ENCODE measurements at places on chromosomes 3 and 15. TPM values are rescaled to one million over a fixed set of nuclear protein-coding genes. Genes with fewer than 3 reads are reported as not detected.

DNA sequence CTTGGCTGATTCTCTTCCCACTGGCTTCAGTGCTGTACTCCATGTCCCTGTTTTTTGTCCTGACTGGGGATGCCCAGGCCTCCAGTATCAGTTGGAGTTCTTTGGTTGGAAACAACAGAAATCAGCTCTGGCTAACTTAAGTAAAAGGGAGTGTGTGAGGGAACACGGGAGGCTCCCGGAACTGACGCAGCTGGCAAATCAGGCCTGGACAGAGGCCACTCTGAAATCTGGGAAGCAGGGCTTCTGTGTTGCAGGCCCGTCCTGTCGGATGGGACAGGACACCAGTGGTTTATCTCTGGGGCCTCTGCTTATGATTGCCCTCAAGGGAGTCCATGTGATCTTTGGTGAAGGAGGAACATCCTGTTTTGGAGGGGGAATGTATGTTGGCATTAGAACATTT lies 124.3 kb downstream of the CHCHD6 start:
- no peak overlapping the region for H3K27ac ChIP-seq
- no peaks in the 10 kb centered on the region for H3K4me1 ChIP-seq
- H3K4me3 ChIP-seq: no peak overlapping the region
- H3K27me3 ChIP-seq: no peaks in the 10 kb centered on the region

COL6A5 gene
- total RNA-seq: 4.9 TPM

DNA sequence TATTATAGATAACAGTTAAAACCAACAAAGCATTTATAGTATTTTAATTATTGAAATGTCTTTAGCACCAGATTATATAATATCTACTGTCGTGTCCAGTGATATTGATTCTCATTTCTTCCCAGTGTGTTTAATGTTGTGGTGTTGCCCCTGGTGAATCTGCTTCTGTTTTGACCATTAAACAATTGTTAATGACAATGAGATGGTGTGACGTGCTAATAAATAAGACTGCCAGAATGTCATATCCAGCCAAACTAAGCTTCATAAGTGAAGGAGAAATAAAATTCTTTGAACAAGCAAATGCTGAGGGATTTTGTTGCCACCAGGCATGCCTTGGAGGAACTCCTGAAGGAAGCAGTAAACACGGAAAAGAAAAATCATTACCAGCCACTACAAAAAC lies 480.0 kb upstream of the ROBO1 start:
- no peaks in the 10 kb centered on the region for H3K27me3 ChIP-seq
- no peak overlapping the region for H3K27ac ChIP-seq
- DNase-seq: no peak
- no peak overlapping the region for H3K4me3 ChIP-seq
- H3K36me3 ChIP-seq: no peaks in the 10 kb centered on the region

GRCh38 chr3:10845839-10846656 lies 30.0 kb downstream of the SLC6A11 start:
- no peak overlapping the region for H3K4me3 ChIP-seq
- H3K36me3 ChIP-seq: no peaks in the 10 kb centered on the region
- H3K27me3 ChIP-seq: peaks cover 35% of the 10 kb centered on the region
- DNase-seq: no peak

DNA sequence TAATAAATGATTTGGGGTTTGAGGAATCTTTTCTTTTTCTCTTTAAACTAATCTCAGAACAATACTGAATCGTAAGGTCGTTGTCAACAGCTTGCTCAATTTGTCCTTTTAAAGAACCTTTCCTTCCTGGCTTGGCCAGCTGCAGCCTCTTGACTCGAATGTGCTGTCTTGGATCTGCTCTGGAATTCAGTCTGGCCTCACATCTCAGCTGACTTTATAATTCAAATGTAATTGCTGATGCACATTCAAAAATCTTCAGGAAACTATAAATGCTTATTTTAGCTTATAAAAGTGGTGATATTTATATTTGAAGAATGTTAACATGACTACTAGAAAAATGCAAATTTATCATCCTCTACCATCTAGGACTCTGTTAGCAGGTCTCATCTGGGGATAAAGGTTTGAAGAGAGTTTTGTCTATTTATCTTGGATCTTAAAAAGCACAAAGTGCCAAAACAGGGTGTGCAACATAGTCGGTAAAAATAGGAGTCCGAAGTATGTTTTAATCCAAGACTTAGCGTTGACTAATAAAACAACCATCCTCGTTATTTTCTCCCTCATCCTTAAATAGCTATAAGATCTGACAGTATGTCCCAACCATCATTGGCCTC lies 1035.2 kb downstream of the MCTP2 start:
- no peak overlapping the region for H3K27ac ChIP-seq
- H3K36me3 ChIP-seq: no peaks in the 10 kb centered on the region
- no peak overlapping the region for H3K4me3 ChIP-seq
- DNase-seq: no peak

XIRP1 gene
- total RNA-seq: 0.04 TPM

GRCh38 chr3:36380221-36381031 lies at the start of gene STAC:
TSS of gene STAC (plus strand) at chr3:36380504. CDS start at chr3:36380644, 140 bp downstream.
- H3K4me1 ChIP-seq: no peaks in the 10 kb centered on the region
- no peak within 1 kb of the TSS for H3K4me3 ChIP-seq
- H3K27ac ChIP-seq: no peak within 1 kb of the TSS
- H3K27me3 ChIP-seq: no peaks in the 10 kb centered on the region
- no peaks in the 10 kb centered on the region for H3K36me3 ChIP-seq
- no peak for DNase-seq

MINAR1 gene
- 0.72 TPM for total RNA-seq

DNA sequence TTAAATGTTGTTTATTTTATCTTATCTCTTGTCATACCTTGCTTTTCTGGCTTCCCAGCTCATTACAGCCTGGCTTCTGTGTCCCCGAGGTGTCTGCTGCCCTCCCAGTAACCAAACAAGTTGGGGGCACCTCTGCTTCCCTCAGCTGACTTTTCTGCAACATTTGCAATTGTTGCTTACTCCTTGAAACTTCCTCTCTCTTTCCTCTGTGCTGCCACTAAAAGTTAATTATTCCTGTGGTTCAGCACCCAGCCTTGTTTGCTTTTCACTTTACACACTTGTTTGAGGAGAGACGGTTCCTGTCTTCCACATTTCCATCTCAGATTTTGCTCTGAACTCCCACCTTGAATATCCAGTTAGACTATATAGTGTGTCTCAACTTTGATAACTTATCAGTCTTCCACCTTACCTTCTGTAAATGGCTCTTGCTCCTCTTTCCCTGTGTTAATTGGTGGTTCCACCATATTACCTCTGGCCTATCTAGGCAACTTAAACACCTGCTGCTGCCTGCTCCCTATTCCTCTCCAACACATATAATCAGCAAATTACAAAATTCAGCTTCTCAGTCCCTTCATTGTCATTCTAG lies 21.6 kb downstream of the MCTP2 start:
- H3K27ac ChIP-seq: no peak overlapping the region
- H3K27me3 ChIP-seq: no peaks in the 10 kb centered on the region
- H3K4me1 ChIP-seq: no peaks in the 10 kb centered on the region
- no peak for DNase-seq

DNA sequence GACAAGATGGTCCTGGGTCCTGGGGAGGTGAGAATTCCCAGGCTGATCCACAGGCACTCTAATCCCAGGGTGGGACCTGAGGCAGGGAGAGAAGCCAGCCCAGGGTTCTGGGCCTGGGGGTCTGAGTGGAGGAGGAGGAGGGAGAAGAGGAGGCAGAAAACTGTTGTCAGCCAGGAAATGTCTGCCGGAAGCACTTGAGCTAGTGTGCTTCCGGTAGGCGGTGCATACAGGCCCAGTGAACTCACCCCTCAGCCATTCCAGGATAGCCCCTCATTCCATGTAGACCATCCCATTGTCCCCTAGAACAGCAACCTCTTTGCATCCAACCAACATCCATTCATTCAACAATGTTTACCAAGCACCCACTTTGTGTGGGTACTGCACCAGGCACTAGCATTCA lies 47.9 kb upstream of the LCTL start:
- no peak for DNase-seq
- peaks cover 67% of the 10 kb centered on the region for H3K36me3 ChIP-seq
- H3K27me3 ChIP-seq: no peaks in the 10 kb centered on the region
- peak overlapping the region; percentile 10 for H3K27ac ChIP-seq
